ENCODE measurements at places on chromosomes 2 and 18. TPM values are rescaled to one million over a fixed set of nuclear protein-coding genes. Genes with fewer than 3 reads are reported as not detected.

Gene RETSAT
- total RNA-seq: 49.0 TPM

Gene UGT1A1
- 0.65 TPM for total RNA-seq

Gene CYTIP
- total RNA-seq: not detected

Gene CAPN13
- total RNA-seq: 0.15 TPM

Gene SLC30A3
- total RNA-seq: 3.8 TPM

Gene CD8A
- total RNA-seq: 0.37 TPM

Gene IL36B
- total RNA-seq: 0.09 TPM

Gene HADHB
- total RNA-seq: 104 TPM

Gene RBM43
- 3.6 TPM for total RNA-seq

Gene SULT1C4
- total RNA-seq: not detected

Gene TXNDC9
- total RNA-seq: 55.6 TPM

Gene GALNT3
- total RNA-seq: not detected

Gene SEC11C
- 53.9 TPM for total RNA-seq

Gene SNORC
- 9.8 TPM for total RNA-seq

Gene UGT1A8
- total RNA-seq: not detected

Gene FTCDNL1
- 3.2 TPM for total RNA-seq

Gene DLX1
- total RNA-seq: 4.0 TPM

Gene PPM1G
- total RNA-seq: 170 TPM

Gene SGO2
- 13.6 TPM for total RNA-seq

Measured in A549 treated with CORT108297 at 1 μM for 4 hours (cell line).